Activated T-cell treated with anti-CD3 and anti-CD28 coated beads for 1 hour (primary cell): ENCODE measurements at places on chromosomes 6 and 20.

DNA sequence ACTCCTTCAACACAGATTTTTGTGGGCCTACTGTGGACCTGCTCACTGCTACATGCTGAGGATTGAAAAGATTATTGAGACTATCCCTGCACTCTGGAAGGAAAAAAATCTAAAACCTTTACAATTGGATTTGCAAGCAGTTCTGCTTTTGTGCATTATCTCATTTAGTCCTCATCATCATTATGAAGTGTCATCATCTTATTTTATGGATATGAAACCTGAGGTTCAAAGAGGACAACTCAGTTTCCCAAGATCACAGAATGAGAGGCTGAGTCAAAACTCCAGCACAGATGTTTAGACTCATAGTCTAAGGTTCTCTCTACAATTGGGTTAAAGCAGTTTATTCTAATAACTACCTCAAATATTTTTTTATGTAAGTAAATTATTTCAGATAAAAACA lies 160.2 kb upstream of the MARCKS start:
- no peak for DNase-seq

- DNase-seq = no peak
Observed at GRCh38 chr6:156710479-156710878, 66.7 kb upstream of the ARID1B start.

DNA sequence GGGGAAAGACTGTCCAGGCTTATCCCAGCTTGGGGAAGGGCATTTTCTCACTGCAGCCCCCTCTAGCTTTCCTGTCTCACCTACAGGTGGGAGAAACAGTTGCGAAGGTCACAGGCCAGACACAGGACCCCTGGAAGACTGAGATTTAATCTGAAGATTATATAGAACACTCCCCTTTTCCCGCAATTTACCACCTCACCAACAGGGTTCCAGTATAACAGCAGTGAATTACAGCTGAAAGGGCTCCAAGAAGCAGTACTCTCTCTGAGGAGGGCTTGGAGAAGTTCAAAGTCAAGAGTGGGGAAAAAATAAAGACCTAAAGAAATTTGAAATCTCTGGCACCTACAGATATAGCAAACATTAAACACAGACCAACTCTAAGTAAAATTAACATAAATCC lies 111.9 kb downstream of the ANKRD60 start:
- no peak for DNase-seq

GRCh38 chr6:15254070-15254975 lies 8.5 kb downstream of the JARID2 start:
- no peak for DNase-seq

GRCh38 chr20:11063444-11063843 lies 389.6 kb upstream of the JAG1 start:
- DNase-seq = no peak

GRCh38 chr6:134134654-134135053 lies 82.2 kb upstream of the SLC2A12 start:
- no peak for DNase-seq

GRCh38 chr6:91498576-91498975 lies 911.7 kb upstream of the MAP3K7 start:
- no peak for DNase-seq

DNA sequence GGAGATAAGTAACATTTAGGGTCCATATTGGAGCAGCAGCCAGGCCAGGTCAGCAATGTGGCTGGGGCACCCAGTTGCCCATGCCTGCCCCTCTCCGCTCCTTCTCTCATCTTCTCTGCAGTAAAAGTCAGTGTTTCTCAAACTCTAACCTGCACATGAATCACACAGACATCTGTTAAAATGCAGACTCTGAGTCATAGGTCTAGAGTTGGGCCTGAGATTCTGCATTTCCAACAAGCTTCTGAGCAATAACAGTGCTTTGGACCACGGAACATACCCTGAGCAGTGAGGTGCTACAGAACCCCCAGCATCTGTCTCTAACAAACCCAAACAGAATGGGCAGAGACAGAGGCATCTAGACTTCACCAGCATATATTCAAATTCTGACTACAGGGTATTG lies 10.1 kb downstream of the PHF10 start:
- DNase-seq = no peak
